ENCODE measurements at places on chromosomes 12 and 14.

DNA sequence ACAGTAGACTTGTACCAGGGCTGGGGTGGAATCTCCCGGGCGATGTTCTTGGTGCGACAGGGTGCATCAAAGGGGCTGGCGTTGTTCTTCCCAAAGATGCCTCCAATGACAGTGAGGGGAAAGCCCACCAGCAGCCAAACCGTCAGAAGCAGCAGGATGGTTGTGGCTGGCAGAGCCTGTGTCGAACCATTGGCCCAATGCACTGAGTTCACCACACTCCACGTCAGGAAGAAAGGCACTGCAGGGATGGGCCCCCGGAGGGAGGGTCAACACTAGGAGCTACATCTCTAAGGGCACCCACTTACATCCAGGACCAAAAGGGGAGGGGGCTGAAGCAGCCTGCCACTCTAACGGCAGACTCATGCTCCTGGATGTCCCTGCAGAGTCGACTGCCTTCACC, 1.8 kb upstream of the IPO4 start:
- DNase-seq, result no peak

DNA sequence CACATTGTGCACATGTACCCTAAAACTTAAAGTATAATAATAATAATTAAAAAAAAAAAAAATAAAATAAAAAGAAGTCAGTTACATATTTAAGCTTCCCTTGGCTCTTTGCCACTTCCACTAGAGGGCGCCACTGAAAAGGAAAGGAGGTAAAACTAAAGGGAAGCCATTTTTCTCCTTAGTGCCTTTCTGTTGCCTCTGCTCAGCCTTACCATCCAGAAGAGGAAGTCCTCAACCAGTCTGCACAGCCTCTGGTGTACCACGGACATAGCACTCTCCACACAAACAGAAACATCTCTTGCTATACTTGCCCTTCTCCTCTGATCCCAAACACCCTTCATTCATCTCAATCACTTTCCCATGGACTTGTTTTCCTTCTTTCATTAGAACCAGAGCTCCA, 169.0 kb upstream of the EEA1 start:
- no peak for DNase-seq

DNA sequence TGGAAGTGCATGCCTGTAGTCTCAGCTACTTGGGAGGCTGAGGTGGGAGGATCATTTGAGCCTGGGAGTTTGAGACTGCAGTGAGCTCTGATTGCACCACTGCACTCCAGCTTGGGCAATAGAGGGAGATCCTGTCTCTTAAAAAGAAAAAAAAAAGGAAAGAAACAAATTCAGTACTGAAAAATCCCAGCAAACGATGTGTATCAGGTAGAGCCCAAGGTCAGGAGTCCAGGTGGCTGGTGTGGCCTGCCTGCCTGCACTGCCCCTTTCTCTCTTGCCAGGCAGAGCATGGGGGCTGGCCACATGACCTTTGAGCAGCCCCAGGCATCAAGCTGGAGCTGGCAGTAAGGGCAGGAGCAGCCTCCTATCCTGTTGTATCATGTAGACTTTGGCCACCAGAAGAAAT, 31.8 kb downstream of the ELK3 start:
- DNase-seq, result no peak

- peak; percentile 23 for DNase-seq
Observed at GRCh38 chr14:22650960-22651521, 6.9 kb upstream of the OR6J1 start.

DNA sequence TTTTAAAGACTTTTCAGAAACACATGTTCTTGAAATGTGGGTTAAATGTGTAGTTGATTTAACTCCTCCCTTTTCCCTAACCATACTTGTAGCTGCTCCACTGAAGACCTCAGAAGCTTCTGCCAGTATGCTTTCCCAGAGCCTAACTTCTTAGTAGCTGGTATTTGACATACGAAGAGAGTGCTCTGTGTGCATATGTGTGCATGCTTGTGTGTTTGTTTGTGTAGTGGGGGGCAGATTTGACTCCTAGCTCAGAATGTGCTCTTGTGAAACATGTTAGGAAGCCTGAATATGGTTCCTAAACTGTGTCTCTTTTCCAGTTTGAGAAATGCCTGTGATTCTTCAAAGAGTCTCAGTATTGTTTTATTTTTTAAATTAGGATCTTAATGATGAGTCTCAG, 420.4 kb downstream of the PCNX1 start:
- no peak for DNase-seq

GRCh38 chr14:100140452-100141078, 18.9 kb downstream of the DEGS2 start:
- no peak for DNase-seq

GRCh38 chr14:69068744-69069421, 84.0 kb downstream of the DCAF5 start:
- no peak for DNase-seq

- no peak for DNase-seq
Observed at GRCh38 chr14:63203015-63203414, 1.2 kb upstream of the RHOJ start.

- peak; percentile 63 for DNase-seq
Observed at GRCh38 chr12:8156845-8157244, at the start of gene ZNF705A. Gene ZNF705A, plus strand, starts transcription at chr12:8157015. Its CDS starts 15,611 bp downstream, at chr12:8172626.

DNA sequence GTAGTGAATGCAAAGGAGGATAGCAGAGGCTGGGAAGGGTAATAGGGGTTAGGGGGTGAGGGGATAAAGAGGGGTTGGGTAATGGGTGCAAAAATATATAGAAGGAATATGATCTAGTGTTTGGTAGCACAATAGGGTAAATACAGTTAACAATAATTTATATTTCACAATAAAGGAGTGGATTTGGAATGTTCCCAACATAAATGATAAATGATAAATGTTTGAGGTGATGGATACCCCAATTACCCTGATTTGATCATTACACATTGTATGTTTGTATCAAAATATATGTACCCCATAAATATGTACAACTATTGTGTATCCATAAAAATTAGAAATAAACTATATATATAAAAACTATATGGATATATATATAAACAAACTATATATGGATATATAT, 999 bp upstream of the MYRFL start:
- DNase-seq, result no peak

DNA sequence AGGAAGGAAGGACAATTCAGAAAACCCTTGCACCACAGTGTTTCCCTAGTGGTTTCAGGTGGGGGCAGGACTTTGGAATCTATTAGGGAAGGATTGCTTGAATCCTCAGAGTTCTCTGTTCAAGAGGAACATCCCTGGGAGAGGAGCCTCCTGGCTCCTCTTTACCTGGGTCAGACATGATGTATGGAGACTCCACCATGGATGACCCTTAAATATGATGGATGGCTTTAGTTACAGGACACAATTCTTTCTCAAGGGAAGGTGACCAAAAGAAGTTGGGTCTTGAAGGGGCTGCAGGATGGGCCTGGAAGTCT, 396.6 kb downstream of the NRXN3 start:
- DNase-seq, result no peak

GRCh38 chr12:17982556-17982955, 107.4 kb downstream of the RERGL start:
- no peak for DNase-seq

DNA sequence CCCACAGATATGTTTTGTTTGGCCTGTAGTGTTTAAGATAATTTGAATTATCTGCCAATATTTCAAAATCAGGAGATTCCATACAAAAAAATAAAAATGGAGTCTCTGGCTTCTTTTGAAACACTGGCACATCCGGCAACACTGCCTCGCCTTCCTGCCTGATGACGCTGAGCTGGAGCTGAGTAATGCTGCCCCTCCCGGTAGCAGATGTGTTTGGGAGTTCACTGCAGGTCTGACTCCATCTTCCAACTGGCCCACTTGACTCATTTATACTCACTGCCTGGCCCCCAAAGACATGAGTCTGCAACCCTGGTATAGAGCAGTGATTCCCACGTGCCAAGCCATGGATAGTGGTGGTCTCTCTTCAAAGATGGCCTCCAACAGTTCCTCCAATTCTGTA, 7.4 kb downstream of the CIT start:
- peak; percentile 18 for DNase-seq

GRCh38 chr14:101689039-101689501, 72.4 kb upstream of the PPP2R5C start:
- DNase-seq, result no peak

DNA sequence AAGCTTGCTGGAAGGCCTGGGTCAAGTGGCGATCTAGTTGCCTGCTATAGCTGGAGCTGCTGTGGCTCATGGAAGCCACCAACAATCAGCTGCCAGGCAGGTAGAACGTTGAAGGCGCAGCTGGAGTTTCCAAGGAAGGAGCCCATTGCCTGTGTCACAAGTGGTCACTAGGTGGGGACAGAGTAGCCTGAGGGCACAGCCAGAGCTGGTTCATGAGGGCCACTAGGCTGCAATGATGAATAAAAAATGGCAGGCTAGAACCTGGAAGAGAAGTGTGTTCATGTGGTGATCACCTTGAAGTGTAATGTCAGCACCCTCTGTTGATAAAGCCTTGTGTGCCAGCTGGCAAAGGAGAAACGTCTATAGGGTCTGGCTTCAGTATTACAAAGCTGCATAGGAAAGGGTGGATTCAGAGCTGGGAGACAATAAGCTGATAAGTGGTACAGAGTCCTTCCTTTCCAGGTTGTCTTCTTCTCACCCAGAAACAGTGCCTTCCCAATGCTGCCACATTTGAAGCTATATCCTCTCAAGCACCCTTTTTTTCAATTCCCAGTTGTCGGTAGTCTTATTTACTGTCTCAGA, 165.8 kb downstream of the EMP1 start:
- peak; percentile 23 for DNase-seq

DNA sequence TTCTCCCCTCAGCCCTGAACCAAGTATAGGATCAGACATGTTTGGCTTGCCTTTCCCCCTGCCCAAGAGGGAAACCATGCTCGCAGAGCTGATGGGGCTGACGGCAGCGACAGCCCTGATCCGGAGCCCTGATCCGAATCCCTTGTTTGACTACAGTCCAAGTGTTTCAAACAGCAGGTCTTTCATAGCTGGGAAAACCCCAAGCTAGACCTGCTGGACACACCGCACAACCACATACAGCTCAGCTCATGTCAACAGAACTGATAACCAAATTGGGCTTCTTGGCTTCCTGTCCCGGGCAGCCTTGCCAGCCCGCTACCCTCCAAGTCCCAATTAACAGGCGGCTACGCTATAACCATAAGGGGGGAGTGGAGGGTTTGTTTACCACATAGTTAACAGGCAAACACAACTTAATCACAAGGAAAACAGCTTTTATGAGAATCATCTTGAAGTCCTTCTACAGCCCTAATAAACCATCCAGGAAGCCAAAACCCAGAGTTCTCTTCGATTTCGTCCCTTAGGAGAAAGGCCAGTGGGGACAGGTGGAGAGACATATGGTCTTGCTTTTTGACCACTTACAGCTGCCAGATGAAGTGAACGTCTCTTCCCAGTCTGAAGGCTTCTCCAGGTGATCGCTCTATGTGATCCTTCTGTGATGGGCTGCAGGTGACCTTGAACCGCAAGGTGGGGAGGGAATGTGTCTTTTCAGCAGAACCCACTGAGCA, 64.5 kb upstream of the MANSC4 start:
- no peak for DNase-seq

GRCh38 chr14:105383083-105383730, 15.1 kb upstream of the TEX22 start:
- DNase-seq, result no peak

GRCh38 chr14:27098451-27098850, 500.6 kb upstream of the NOVA1 start:
- DNase-seq, result no peak

DNA sequence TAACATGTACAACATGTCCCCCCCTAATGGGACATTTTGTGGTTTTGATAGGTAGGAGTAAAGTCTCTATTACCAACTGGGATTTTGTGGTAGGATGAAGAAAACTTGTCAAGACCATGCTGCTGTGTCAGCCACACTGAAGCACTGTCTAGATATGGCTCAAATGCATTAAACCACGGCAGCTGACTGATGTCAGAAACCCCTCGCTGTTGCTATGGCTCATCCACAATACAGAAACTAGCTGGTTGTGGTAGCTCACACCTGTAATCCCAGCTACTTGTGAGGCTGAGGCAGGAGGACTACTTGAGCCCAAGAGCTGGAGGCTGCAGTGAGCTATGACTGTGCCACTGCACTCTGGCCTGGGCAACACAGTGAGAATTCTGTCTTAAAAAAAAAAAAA, 40.1 kb downstream of the PAPLN start:
- DNase-seq, result no peak

DNA sequence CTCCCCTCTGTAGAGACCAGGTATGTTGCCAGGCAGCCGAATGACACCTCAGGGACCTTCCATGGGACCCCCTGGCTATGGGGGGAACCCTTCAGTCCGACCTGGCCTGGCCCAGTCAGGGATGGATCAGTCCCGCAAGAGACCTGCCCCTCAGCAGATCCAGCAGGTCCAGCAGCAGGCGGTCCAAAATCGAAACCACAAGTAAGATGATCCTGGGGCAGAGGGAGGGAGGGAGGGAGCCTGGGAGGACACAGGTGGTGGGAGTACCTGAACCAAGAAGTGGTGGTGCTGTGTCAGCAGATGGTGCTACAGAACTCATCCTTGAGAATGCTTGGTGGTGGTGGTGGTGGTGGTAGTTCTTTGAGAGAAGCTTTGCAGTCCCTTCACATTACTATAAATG, 1.0 kb downstream of the SMARCD1 start:
- DNase-seq, result no peak

DNA sequence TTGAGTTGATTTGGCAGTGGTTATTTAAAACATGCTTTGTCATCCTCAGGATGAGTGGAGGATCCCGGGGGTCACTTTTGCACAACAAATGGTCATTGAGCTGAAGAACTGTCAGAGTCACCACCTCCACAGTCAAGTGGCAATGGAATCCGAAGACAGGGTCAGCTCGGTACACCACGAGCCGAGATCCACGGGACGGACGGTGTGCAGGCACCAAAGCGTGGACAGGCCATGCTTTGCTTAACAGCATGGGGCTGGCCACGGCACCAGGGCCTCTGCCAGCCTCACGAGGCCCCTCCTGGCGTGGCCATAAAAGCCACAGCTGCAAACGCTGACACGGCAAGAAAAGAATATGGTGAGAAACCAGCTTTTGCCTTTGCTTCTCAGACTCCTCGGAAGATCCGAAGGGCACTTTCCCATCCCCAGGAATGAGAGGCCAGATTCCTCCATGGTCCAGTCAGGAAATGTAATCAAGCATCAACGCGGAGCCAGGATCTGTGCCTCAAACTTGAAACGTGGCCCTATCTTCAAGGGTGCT, 152.2 kb upstream of the DIO3 start:
- no peak for DNase-seq

DNA sequence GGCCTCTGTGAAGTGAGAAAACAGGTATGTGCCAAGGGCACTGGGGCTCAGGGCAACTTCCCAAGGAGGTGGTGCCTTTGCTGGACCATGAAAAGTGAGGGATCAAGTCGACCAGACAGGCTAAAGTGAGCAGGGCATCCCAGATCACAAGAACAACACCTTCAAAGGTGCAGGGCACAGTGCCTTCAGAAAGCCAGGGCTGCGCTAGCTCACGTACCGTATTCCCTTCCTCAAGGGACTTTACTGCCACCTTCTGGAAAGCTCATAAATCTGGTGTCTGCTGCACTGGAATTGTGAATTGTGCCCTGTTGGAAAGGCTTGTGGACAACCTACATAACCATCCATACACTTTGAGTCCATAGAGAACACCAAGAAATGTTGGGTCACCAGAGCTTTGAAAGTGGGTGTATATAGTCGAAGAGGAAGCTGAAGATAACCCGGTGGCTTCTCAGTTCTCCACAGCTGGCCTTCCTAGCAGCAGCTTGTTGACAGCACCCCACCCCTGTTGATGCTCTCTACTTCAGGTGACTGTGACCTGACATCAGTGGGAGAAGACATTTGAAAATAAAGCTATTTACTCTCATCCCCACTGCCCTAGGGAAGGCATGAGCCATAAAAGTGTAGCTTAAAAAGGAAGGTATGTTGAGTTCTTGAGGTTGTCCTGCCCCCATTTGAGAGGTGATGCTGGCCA, 24.5 kb downstream of the FIGNL2 start:
- no peak for DNase-seq

GRCh38 chr12:124261885-124262284, 33.0 kb upstream of the RFLNA start:
- no peak for DNase-seq
